ENCODE measurements at places on chromosomes 16 and 17. TPM values are rescaled to one million over a fixed set of nuclear protein-coding genes. Genes with fewer than 3 reads are reported as not detected.
A peak's percentile ranks its signal among the peaks of the same experiment; 100 is the strongest.

- DNase-seq: no peak
- H3K36me3 ChIP-seq: peaks cover 19% of the 10 kb centered on the region
- H3K4me1 ChIP-seq: peaks cover 5% of the 10 kb centered on the region
- H3K4me3 ChIP-seq: no peak overlapping the region
Observed at GRCh38 chr17:5508810-5509209, 22.4 kb downstream of the MIS12 start.

DNA sequence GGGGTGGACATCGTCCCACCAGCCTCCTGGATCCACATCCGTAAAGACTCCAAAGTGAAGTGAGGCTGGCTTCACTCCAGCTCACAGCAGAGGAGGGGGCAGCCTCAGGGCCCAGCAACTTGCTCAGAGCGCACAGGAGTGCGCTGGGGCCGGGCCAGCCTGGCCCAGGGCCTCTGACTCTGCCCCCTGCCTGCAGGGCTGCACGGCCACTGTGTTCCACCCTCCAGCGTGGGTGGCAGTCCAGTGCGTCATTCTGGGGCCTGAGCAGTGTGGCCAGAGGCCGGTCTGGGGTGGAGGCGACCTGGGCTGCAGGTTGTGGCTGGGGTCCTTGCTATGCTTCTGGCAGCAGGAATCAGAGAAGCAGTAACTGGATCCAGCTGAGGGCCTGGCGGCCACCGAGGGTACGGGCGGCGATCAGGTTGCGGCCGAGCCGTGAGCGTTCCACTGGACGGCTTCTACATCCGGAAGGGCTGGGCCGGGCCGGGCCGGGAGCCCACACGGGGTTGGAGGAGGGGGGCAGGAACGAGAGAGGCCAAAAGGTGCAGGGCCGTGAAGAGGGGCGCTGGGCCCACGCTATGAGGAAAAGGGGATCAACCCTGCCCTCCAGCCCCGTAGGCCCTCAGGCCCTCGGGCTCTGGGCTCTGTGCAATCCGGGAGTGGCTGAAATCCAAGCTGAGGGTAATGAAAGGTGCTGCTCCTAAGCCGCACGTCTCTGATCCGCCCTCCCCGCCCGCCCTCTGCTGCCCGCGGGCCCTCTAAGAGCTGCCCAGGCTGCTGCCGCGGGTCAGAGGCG, at the start of gene FSCN2:
TSS of gene FSCN2 (plus strand) at position 787 of the 793 bp plus-strand sequence. CDS start 155 bp downstream, outside the sequence.
- peaks cover 61% of the 10 kb centered on the region for H3K27me3 ChIP-seq
- no peak within 1 kb of the TSS for H3K27ac ChIP-seq
- H3K4me1 ChIP-seq: no peaks in the 10 kb centered on the region
- H3K36me3 ChIP-seq: no peaks in the 10 kb centered on the region
- H3K4me3 ChIP-seq: no peak within 1 kb of the TSS

GRCh38 chr17:8013731-8014557, 11.5 kb downstream of the GUCY2D start:
- no peak overlapping the region for H3K27ac ChIP-seq
- peaks cover 3% of the 10 kb centered on the region for H3K4me1 ChIP-seq
- H3K36me3 ChIP-seq: no peaks in the 10 kb centered on the region
- DNase-seq: no peak

- no peaks in the 10 kb centered on the region for H3K27me3 ChIP-seq
- peaks cover 61% of the 10 kb centered on the region for H3K4me1 ChIP-seq
Observed at GRCh38 chr17:64016974-64017373, 3.5 kb downstream of the ICAM2 start.

- no peak for DNase-seq
- no peak overlapping the region for H3K27ac ChIP-seq
Observed at GRCh38 chr16:66703406-66704215, 7.1 kb upstream of the CMTM4 start.

GRCh38 chr16:19282101-19282500, 3.4 kb upstream of the CLEC19A start:
- no peak for DNase-seq
- no peaks in the 10 kb centered on the region for H3K4me1 ChIP-seq
- no peak overlapping the region for H3K27ac ChIP-seq
- H3K27me3 ChIP-seq: no peaks in the 10 kb centered on the region

GRCh38 chr16:66159987-66160386, 206.5 kb upstream of the CDH5 start:
- no peak overlapping the region for H3K27ac ChIP-seq
- no peaks in the 10 kb centered on the region for H3K4me1 ChIP-seq
- H3K36me3 ChIP-seq: no peaks in the 10 kb centered on the region
- DNase-seq: no peak
- no peak overlapping the region for H3K4me3 ChIP-seq

GRCh38 chr17:59420901-59421300, 89.4 kb downstream of the YPEL2 start:
- no peaks in the 10 kb centered on the region for H3K36me3 ChIP-seq
- H3K27ac ChIP-seq: no peak overlapping the region
- no peak overlapping the region for H3K4me3 ChIP-seq
- DNase-seq: no peak
- H3K27me3 ChIP-seq: no peaks in the 10 kb centered on the region

GRCh38 chr16:88810912-88811768, 588 bp downstream of the APRT start:
- no peaks in the 10 kb centered on the region for H3K27me3 ChIP-seq
- peaks cover 3% of the 10 kb centered on the region for H3K4me1 ChIP-seq
- H3K27ac ChIP-seq: peak overlapping the region; percentile 60
- DNase-seq: peak; percentile 59

DNA sequence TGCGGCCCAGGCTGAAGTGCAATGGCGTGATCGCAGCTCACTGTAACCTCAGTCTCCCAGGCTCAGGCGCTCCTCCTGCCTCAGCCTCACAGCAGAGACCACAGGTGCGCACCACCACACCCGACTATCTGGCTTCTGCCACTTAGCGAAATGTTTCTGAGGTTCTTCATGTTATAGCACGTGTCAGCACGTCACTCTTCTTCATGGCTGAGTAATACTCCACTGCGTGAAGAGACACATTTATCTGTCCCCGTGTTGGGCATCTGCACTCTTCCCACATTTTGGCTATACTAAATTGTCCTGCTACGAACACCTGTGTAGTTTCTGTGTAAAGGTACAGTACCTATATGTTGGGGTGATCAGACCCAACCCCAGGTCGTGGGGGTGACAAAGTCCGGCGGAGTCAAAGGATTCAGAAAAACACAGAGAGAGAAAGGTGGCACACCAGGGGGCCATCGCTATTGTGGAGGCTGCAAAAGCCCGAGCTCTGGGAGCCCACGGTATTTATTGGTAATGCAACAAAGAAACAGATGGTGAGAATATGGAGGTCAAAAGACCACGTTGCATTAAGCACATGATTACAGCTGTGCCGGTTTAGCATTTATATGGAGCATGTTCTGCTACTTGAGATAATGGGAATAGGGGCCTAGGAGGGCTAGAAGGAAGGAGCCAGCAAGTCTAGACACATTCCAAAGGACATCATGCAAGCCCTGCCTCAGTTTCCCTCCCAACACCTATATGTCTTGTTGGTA, 851 bp upstream of the DPEP1 start:
- no peak overlapping the region for H3K4me3 ChIP-seq
- H3K27ac ChIP-seq: no peak overlapping the region
- peaks cover 26% of the 10 kb centered on the region for H3K4me1 ChIP-seq
- no peaks in the 10 kb centered on the region for H3K36me3 ChIP-seq
- DNase-seq: no peak

The RAB26 gene
- not detected for total RNA-seq

The KCNJ2 gene
- total RNA-seq: not detected

The NUTF2 gene
- total RNA-seq: 37.4 TPM

The BPTF gene
- total RNA-seq: 173 TPM

The C16orf78 gene
- total RNA-seq: not detected

The TNS4 gene
- 3.7 TPM for total RNA-seq

The SPNS2 gene
- 0.60 TPM for total RNA-seq

The RANGRF gene
- total RNA-seq: 40.9 TPM

The KRTAP4-3 gene
- not detected for total RNA-seq

All from T-cell (primary cell).